ENCODE measurements at places on chromosomes 11 and 22.

DNA sequence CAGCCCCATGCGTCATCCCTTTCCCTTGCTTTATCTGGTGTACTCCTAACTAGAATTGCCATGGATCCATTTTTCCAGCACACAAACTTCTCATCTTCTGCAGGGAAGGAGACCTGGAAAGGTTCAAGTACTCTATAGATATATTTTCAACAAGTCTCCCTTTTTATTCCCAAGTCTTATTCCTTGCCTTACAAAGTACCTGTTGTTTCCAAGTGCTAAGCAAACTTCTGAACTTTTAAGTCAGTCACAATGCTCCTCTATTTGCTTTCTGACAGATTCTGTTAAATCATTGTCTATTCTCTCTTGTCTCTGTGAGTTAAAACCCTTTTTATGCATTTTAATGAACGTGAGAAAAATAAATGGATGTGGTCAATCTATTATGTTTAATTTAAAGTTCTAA is 20.4 kb downstream of the CCDC73 start:
- no peak for DNase-seq

GRCh38 chr11:27934830-27935145 is 173.2 kb downstream of the KIF18A start:
- no peak for DNase-seq

- no peak for DNase-seq
These were observed 1205.1 kb upstream of the CNTN5 start for GRCh38 chr11:97815667-97816066.

DNA sequence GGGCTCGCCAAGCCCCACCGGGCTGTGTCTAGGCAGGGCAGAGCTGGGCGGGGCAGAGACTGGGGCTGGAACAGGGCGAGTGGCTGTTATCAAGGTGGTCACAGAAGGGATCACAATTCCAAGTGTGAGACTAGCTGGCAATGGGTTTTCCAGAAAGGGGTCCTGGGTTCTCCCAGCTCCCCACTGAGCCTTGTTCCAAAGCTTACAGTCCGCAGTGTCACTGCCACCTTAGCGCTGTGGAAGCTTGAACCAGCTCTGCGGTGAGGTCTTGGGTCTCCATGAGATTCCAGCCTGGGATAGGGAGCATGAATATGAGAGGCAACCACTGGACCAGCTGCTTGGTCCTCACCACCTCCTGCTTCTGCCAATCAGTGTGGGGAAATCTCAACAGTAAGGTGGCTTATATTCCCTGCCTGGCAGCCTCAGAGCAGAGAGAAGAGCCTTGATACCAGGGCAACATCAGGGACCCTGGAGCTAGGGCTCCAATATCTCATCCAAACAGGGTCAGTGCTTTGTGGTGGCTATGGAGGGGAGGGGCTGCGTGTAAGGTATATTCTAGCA is 831 bp downstream of the CD44 start:
- DNase-seq = no peak

- DNase-seq = no peak
These were observed 93.0 kb upstream of the TOP3B start for GRCh38 chr22:22075382-22076163.

GRCh38 chr11:46436113-46436512 is 44.5 kb upstream of the CHRM4 start:
- no peak for DNase-seq

- DNase-seq = peak; percentile 86
These were observed 66.3 kb downstream of the LDLRAD3 start for GRCh38 chr11:36010010-36010740.

DNA sequence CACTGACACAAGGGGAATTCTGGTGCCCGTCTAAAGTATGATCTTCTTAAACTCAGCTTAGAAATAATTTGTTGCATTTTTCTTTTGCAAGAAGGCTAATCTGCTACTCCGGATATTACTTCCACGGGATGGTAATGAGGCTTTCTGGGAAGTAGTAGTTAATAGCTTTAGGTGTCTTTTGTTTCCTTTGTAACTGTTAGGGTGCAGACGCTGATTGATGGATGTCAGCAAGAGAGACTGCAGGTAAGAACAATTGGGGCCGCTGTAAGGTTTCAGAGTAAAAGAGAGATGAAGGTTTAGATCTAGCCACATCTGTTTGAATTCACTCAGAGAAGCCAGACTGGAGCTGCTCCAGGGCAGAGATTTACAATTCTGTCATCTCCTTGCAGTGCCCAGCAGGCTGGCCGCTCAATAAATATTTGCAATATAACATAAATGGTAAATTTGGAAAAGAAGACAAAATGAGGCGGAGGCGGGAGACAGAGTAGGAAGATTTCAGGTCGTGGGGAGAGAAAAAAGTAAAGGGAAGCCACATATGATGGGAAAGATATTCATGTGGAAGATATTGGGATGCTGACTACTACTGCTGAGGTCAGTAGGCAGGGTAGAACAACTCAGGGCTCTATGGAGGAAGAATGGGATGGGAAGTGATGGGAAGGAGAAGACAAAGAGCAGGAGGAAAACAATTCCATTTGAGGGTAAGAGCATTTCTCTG is 320.5 kb downstream of the AASDHPPT start:
- DNase-seq = no peak

GRCh38 chr11:65934014-65934413 is 11.3 kb upstream of the TSGA10IP start:
- peak; percentile 5 for DNase-seq

DNA sequence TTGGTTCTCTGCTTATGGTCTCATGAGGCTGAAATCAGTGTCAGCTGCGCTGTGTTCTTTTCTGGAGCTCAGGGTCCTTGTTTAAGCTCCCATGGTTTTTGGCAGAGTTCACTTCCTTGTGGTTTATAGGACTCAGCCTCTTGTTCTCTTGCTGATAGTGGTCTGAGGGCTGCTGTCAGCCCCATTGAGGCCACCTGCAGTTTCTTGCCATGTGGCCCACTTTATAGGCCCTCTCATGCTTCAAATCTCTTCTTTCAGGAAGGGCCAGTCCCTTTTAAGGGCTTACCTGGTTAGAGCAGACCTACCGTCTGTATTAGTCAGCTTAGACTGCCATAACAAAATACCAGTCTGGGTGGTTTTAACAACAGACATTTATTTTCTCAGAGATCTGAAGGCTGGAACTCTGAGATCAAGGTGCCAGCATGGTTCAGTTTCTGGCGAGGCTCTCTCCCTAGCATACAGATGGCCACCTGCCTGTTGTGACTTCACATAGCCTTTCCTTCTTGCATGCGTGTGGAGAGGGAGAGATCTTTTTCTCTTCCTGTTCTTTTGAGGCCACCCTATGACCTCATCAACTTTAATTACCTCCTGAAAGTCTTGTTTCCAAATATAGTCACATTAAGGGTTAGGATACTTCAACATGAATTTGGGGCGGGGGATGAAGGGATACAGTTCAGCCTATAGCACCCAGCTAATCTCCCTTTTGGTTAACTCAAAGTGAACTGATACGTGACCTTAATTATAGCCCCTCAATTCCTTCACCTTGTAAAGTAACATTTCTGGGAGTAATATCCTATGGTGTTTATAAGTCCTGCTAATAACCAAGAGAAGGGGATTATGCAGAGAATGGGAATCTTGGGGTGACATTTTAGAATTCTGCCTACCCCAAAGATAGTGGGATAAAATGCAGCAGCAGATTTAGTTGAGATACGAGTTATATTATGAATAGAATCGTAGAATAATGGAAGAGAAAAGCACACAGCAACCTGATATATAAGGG is 131.8 kb downstream of the UVRAG start:
- DNase-seq = no peak

DNA sequence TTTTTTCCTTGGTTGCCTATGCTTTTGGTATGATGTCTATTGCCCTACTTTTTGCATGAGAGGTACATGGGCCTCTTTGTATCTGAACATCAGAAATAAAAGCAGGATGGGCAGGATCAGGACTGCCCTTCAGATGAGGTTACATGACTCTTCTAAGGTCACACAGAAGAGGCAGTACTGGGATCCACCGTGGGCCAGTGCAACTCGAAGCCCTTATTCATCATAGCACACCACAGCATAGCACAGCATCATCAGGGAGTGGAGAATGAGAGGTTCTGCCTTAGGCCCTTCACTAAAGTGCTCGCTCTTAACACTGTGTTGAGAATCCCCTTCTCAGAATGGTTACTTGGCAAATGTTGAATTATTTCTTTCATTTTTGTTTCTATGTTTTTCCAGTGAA is 88.3 kb downstream of the C22orf31 start:
- no peak for DNase-seq

DNA sequence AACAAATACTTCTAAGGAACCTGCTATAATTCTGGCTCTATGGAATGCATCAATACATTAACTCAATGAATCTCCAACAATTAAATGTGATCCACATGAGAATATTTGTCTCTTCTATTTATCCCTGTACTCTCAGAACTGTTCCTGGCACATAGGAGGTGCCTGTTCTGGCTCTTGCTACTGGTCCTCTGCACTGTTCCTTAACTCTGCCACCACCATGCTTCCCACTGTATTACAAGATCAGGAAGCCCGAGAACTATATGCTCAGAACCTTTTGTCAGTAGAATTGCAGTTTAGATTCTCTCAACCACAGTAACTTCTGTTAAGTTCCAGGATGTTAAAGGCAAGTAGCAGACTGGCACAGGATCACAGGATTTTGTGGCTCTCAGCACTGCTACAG is 376.3 kb upstream of the CCDC90B start:
- no peak for DNase-seq

DNA sequence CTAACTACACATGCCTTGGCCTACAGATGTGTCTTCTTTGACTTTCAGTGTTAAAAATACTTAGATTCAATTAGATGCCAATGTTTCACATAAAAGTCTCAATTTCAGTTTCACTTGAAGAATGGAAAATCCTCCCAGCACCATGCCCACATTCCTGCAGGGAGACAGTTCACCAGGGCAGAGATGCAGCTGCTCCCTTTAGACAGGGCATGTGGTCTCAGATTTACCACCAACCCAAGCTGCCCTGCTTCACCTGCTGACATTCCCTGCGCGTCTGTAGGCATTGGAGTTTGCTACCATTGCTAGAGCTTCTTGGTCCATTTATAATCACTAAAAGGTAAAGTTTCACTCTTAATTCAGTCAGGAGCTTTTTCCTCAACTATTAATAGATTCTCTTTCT is 113.9 kb downstream of the ARFGAP2 start:
- DNase-seq = no peak

GRCh38 chr11:60431251-60431650 is 1.9 kb downstream of the MS4A5 start:
- no peak for DNase-seq

- no peak for DNase-seq
These were observed 361.2 kb downstream of the TMEM135 start for GRCh38 chr11:87398931-87399330.

GRCh38 chr11:48063424-48063978 is 83.1 kb downstream of the PTPRJ start:
- DNase-seq = no peak

DNA sequence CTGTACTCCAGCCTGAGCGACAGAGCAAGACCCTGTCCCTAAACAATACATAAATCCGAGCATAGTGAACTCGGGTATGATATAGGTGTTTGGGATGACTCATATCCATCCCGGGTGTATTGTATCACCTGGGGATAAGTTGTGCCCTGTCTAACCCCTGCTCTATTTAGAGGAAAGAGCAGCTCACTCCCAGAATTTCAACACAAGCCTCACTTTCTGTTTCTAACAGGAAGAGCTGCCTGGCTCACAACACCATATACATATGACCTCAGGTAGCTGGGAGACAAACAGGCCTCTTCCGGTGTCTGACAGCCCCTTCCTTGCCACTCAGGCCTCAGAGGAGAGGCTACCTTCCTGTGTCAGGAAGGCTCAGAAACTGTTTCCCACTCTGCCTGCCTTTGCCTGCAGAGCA is 9.9 kb upstream of the MICALL1 start:
- no peak for DNase-seq

DNA sequence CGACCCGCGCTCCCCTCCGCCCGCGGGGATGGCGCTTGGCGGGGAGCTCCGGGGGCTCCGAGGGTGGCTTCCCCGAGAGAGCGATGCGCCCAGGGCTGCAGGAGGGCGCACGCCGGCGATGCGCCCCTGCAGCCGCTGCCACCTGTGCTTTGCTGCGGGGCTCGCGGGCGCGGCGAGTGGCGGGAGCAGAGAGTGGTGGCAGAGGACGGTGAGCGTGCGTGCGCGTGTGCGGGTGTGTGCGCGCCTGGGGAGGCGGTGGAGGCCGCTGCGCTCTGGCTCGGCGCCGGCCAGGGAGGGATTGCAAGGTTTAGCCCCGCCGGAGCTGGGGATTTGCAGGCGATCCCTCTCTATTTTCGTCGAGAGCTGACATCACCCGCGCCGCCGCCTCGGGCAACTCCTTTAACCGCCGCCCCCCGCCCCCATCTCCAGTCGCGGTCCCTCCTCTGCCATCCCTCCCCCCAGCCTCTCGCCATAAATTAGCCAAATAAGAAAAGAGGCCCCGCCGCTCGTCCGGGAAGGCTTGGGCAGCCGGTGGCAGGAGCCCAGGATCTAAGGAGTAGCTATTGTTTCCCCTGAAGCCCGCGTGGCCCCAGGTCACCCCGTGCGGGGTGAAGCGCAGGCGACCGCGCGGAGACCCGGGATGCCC is at the start of gene SLC1A2:
Gene SLC1A2 (minus strand): TSS at position 375 of the 646 bp plus-strand sequence. CDS start 592 bp downstream, outside the sequence.
- peak; percentile 26 for DNase-seq

GRCh38 chr11:11661326-11662040 is 39.7 kb upstream of the GALNT18 start:
- DNase-seq = peak; percentile 18

DNA sequence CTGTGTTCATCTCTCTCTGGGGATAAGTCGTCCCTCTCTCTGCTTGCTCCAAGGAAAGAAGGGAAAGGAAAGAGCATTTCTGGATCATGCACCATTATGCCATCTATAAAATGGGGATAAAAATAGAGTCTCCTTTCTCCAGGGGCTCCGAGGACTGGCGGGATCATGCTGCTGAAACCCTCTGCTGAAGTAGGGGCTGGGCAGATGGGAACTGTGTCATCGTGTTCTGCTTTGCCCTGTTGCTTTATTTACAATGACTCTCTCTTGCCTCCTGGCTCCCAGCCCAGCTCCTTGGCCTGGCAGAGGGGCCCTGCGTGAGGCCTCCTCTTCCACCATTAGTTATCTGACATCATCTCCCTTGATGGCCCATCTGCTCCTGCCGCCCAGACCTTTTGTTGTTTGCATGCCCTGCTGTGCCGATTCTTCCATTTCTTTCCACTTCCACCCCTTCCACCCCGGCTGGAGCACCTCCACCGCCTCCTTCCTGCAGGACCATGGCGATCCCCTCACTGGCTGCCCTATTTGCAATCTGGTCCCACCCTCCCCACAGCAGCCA is 200.9 kb downstream of the MYO18B start:
- DNase-seq = peak; percentile 95

All from NCI-H1694 (cell line).